ENCODE measurements at places on chromosomes 1 and 21. TPM values are rescaled to one million over a fixed set of nuclear protein-coding genes. Genes with fewer than 3 reads are reported as not detected.

DNA sequence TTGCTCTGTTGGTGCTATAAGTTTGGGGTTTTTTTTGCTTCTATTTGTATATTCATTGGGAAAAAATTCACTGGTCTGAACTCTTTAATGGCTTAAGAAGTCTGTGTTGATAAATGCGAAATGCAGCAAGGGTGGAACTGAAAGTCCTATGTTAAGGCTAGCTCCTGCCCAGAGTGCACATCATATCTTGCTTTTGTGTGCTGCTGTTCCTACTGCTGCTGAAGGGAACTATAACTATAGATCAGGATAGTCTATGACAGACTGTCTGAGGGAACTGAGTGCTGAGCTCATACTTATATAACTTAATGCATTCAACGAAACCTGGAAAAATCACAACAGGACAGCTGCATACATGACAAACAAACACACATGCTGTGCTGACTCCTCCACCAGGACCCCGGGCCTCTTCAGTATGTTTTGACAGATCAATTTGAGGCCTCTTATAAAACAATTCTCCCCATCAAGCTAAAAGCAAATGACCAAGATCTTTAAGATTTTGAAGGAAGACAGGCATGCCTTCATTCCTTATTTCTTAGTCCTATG, 1031.5 kb upstream of the ADGRL2 start:
- no peak for DNase-seq

DNA sequence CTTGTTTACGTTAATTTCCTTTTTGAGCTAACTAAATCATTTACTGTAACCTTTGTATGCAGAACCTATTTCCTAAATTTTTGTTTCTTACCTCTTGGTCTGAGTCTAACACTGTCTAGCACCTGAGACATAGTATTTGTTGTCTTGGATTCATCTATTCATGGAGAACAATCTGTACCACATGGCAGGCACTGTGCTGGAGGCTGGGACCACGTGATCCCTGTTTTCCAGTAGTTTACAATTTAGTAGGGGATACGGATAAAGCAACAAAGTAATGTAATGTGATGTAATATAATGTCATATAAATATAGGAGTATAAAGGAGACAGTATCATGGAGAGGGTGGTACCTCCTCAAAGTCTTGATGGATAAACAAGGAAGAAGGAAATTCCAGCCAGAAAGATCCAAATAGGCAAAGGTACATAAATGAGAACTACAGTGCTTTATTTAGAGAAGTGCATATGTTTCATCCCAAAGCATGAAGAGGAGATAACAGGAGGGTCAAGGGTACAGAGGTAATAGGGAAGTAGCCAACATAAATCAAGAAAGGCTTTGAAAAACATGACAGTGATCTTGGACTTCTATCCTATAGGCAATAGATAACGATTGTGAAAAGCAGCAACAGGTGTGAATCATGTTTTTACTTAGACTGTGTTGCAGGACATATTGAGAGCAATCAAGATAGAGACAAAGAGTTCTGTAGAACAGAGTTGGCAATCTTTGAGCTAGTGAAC, 25.9 kb upstream of the CLCA4 start:
- DNase-seq: no peak

DNA sequence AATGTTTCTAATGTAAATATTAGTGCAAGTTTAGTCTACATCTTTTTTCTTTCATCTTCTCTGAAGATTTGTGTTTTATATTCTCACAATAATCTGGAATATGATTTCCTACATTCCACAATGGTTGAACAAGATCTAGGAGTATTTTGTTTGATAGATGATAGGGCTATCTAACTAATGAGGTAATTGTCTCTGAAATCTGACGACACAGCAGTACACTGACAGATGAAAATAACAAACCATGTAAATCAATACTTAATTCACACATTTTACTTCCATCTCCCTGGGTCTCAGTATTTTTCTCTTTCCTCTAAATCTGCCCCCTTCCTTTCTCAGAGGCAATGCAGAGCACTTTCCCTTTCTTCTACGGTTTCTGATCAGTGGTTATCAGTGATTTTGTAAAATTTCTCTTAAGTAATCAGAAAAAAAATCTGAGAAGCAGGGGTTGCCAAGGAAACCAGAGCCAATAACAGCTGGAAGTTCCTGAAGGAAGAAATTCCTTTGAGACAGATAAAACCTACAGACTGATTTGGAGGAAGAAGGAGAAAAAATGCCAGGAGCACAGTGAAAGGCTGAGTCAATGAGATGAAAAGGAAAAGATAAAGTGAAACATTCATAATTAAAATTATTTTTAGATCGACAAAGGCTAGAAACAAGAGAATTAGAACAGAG, 7.3 kb upstream of the ANKRD13C start:
- DNase-seq: peak; percentile 50

GRCh38 chr1:234987415-234988154, 141.1 kb downstream of the TOMM20 start:
- DNase-seq: peak; percentile 93

DNA sequence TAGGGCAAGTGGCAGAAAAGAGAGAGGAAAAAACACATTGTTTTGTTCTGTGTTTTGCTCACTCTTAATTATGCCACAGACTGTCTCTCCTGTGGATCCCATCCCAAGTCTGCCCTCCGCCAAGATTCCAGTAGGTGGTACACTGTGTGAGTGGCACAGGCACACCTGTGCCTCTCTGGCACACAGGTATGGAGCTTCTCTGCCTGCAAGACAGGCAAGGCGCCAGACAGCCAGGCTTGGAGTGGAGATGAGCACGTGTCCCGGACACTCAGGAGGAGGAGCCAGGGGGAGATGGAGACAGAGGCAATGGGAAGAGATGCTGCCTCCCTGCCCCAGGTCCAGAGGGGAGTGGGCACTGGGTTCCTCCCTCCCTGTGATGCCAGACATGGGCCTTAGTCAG, 6.5 kb upstream of the GRIK3 start:
- no peak for DNase-seq

GRCh38 chr21:35053356-35054096, 4.4 kb upstream of the RUNX1 start:
- no peak for DNase-seq

GRCh38 chr1:17683598-17683997, 71.5 kb upstream of the ACTL8 start:
- no peak for DNase-seq

DNA sequence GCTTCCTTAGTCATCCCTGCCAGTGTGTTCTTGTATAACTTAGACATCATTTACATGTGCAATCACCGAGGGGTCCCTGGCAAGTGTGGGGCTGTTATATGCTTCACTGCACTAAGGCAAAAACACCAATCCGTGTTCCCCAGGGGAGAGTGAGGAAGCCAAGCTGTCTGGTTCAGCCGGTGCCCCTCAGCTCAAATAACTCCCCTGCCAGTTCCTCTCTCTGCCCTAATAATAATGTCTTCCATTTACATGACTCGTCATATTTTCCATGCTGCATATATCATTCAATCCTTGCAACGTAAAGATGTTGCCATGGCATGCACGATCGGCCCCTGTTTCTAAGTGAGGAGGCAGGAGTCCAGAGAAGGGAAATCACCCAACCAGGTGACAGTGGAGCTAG, 24.4 kb upstream of the NDC1 start:
- no peak for DNase-seq

- DNase-seq: no peak
Measured at GRCh38 chr1:211874521-211875347, 44.2 kb upstream of the LPGAT1 start.

- DNase-seq: no peak
Measured at GRCh38 chr1:205975387-205975998, 27.7 kb downstream of the RAB7B start.

Gene TNFRSF4
- total RNA-seq: 5.3 TPM

Gene RIMS3
- total RNA-seq: 1.7 TPM

Gene LPAR3
- 8.3 TPM for total RNA-seq

Gene TDRD5
- 0.18 TPM for total RNA-seq

Gene REN
- total RNA-seq: 0.23 TPM
